ENCODE measurements at places on chromosomes 5 and 9.

GRCh38 chr9:116365056-116365471, 211.5 kb downstream of the PAPPA start:
- DNase-seq: no peak

DNA sequence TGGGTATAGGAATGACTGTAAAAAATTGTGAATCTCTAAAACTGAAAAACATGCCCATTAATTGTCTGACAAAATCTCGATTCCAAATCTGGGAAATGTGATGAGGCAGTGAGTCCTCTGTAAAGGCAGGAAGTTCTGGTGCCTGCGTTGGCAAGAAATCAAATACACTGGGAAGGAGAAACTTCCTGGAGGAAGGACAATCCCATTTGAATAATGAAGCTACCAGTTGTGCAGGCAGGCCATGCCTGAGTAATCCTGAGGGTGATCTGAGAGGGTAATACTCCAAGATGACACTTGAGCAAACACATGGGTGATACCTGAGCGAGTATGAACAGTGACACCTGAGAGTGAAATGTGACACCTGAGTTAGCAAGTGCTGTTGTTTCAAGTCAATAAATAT, 49.7 kb downstream of the KIF24 start:
- DNase-seq: no peak

DNA sequence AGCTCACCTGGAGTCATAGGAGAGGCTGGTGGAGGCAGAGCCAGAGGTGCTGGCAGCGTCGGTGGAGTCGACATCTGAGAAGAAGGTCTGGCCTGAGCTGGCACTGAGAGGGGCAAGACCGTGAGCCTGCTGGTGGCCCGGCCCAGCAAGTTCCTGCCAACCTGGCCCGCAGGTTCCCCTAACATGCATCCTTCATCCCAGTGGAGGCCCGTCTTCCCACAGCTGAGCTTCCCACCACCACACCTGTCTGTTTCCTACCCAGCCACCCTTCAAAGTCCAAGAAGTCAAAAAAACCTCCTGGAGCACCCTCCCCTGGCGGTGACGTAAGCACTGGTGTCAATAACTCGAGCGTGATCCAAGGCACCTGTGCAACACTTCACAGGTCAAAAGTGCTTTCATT, 16.9 kb downstream of the PHF19 start:
- DNase-seq: no peak

- DNase-seq: no peak
These were observed 1085.6 kb upstream of the WWC1 start for GRCh38 chr5:167205881-167206280.

DNA sequence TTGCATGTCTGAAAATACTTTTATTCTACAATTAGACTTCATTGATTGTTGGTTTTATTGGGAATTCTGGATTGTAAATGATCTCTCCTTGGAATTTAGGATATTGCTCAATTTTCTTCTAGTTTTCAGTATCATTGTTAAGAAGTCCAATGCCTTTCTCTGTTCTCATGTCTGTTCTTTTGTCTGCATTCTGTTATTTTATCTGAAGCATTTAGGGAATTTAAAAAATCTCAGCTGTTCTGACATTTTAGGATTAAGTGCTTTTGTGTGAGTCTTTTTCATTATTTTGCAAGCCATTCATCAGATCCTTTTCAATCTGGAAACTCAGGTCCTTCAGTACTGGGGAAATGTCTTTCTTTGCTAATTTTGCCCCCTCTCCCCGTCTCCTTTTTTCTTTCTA, 4.4 kb upstream of the FER start:
- DNase-seq: no peak

DNA sequence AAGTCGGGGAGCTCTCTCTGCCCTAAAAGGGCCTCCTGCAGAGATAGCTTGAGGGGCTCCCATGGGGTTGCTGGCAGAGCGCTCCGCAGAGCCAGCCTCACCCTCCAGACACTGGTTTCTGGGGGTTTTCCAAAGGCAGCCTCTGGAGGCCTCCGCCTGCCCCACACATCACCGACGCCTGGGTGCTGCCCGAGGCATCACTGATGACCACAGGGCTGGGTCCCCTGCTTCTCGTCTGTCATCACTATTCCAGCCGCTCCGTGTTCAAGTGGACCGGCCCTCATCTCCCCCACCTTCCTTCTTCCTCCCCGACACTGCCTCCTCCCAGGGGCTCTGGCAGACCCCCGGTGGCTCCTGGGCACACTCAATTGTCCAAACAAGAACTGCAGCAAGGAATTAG, 64.1 kb upstream of the IRX4 start:
- no peak for DNase-seq

DNA sequence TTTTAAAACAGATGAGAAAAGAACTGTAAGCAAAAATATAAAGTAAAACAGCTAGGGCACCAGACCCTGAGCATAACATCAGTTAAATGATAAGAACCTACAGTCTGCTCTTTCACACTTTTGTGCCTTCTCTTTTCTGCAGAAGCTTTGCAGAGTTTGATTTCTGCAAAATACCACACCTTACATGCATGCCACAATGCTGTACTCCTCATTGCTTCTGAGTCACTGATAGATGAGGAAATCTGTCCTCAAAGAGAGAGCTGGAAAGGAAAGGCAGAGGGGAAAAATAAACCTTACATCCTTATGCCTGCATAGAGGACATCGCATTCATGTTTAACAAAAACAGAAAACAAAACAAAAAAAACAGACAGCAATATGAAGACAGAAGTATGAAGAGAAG, 142.9 kb downstream of the ATPSCKMT start:
- DNase-seq: no peak

DNA sequence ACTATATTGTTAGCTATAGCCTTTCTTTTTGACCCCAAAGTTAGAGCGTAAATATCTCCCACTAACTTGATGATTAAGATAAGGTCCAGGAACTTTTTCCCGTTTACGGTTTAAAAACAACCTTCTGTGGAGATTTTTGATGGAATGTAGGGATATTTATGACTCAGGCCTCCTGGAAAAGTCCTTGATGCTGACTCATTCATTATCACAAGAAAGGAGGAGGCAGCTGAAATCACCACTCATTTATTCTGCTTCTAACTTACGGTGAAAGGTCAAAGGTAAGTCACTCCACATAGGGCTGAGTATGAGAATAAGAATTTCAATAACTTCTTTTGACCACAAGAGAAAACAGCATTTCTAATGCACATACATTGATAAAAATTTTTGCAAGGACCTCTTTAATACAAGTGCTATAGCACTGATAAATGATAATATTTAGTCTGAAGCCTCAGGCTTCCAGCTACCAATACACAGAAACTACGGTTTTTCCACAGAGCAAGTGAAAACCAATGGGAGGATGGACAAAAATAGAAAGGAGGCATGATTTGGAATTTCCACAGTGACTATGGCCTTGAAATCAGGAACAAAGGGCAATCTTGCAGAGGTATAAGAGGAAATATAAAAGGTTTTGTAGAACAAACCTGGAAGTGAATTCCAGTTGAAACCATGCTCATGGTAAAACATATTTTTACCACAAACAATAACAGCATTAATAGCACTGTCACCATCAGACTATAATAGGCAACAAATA, 146.5 kb downstream of the PPP2R2B start:
- no peak for DNase-seq

DNA sequence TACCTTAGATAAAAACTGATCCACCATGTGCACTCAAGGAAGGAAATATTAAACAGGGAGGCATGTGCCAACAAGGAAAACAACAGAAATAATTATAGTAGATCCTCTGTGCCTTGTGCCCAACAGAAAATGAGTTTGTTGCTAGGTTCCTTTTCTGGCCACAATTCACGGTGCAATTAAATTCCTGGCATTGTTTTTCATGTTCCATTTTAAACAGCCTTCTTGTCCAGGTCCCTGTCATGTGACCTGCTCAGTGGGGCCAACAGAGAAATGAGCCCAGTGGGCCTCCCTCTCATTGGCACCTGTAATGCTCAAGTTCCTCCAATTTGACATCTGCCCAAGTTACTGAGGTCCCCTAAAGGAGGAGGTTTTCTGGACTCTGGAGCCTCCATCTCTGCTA, 56.5 kb downstream of the SPOCK1 start:
- DNase-seq: no peak

GRCh38 chr9:21681641-21682040, 120.8 kb upstream of the MTAP start:
- no peak for DNase-seq

- DNase-seq: no peak
These were observed 96.1 kb upstream of the NFIL3 start for GRCh38 chr9:91519520-91520277.

- DNase-seq: no peak
These were observed 12.5 kb downstream of the ST8SIA4 start for GRCh38 chr5:100890461-100891008.

GRCh38 chr9:77838986-77839385, 190.9 kb upstream of the GNA14 start:
- DNase-seq: no peak

- no peak for DNase-seq
These were observed 110.5 kb upstream of the EQTN start for GRCh38 chr9:27407491-27407890.

DNA sequence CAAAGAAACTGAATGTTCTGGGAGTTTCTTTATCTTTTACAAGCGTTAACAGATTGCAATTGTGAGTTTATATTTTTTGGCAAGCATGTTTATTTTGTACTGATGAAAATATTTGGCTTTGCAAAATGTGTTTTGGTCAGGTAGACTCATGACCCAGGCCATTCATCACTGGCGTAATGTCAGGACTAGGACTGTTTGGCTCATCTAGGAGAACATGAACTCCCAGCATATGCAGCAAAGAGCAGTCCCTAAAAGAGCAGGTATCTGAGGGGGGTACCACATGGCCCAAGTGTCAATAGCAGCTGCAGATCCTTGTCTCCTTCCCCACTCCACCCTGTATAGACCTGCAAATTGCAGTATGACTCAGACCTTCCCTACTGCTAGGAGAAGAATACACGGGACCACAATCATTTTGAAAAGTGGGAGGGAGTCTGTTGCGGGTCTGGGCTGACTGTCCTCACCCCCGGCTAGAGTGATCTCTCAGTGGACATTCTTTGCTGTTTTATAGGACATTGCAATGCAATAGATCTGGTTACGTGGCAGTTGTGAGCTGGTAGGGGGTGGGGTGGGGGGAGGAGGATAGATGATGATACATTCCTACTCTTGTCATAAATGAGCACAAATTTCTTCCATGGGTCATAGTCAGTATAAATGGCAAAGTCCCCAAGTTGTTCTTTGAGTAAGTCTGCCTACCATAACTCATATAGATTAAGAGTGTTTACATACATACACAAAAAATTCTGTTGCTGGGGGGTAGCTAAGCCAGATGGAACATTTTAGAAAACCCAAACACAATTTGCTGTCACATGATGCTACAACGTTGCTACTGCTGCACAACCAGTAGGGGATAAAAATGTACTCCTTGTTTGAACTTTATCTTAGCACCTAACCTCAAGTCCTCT, 20.8 kb upstream of the SNCAIP start:
- DNase-seq: no peak

GRCh38 chr5:113612060-113612496, 98.6 kb downstream of the YTHDC2 start:
- DNase-seq: no peak

DNA sequence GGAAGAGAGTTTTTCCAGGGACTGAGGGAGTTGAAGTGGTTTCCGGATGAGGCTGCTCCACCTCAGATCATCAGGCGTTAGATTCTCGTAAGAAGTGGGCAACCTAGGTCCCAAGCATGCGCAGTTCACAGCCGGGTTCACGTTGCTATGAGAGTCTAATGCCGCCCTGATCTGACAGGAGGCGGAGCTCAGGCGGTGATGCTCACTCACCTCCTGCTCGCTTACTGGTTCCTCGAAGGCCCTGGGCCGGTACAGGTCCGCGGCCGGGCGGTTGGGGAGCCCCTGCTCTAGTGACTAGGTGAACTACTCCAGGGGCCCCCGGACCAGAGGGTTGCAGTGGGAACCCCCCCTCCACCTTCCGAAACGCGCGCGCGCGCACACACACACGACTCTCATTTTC, 997 bp upstream of the RNF130 start:
- no peak for DNase-seq

GRCh38 chr5:147051193-147051592, 172.6 kb upstream of the PPP2R2B start:
- no peak for DNase-seq

DNA sequence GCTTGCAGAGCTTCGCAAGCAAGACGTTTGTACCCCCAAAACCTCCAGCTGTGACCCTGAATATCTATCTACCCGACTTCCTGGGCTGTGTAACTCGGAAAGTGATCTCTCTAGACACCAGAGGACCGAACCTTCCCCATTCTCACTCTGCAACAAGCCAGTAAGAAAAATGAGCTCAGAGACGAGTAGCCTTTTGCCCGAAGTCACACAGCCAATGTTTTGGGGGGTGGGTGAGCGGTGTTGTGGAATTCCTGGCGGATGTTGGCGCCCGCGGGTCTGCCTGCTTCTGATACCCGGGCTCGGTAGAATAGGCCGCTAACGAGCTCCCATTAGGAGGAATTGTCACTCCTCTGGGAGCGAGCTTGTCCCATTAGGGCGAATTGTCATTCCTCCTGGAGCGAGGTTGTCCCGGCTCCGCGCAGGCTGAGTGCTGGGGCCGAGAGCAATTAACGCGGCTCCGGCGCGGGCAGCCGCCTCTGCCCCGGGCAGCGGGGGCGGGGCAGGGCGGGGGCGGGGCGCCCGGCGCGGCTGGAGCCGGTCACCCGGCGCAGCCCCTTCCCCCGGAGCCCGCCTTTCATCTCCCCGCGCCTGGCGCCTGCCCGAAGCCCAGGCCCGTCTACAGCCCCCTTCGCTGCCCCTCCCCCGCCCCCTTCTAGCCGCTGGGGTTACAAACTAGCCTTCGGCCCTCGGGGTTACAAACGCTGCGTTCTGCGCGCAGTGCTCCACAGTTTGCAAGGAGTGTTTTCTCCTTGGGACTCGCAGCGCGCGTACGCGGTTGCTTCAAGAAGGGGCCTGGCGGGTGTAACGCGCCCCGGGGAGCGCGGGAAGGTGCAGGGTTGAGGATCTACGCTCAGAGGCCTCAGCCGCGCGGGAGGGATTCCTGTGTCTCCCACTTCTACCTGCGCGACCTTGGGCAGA, 3.5 kb upstream of the MSX2 start:
- DNase-seq: no peak

DNA sequence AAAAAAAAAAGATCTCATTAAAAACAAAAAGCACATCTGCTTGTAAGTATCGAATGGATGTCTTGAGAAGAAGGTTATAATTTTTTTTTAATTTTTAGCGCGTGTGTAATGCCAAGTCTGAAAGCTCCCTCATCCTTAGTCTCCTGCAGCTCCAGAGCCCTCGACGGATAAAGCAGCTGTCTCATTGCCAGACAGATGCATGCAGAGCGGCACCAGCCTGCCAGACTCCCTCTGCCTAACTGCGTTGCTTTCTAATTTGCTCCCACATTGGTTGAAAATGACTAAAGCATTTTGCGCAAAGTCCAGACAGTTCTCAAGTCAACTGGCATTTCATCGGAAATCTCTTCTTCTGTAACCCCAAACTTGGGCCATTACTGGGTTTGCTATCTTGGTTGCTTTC, 29.4 kb downstream of the OLFM1 start:
- no peak for DNase-seq

All from stimulated activated naive CD8-positive, alpha-beta T cell treated with anti-CD3 and anti-CD28 coated beads, Interleukin-15, amount 100 ng/mL, for 72 hours (primary cell).